Amniotic epithelial cell (primary cell): ENCODE measurements at places on chromosomes 2 and 18.
A peak's percentile ranks its signal among the peaks of the same experiment; 100 is the strongest.

- DNase-seq: no peak
Measured at GRCh38 chr2:145739681-145740080, 1219.8 kb upstream of the ZEB2 start.

DNA sequence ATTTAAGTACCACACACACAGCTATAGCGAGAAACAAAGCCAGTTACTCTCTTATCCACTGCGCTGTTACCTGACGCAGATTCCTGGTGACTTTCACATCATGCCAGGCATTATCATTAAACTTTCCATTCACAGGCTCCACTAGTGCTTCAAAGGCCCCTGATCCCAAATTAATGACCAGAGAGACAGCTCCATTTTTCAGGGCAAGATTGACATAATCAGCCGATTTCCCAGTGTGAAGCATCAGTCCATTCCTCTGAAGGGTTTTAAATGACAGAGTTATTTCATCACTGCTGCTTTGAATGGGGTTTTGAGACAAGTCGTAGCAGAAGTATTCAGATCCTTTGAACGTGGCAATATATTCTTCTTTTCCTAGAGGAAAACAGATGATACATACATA, 408.7 kb downstream of the NRXN1 start:
- no peak for DNase-seq

DNA sequence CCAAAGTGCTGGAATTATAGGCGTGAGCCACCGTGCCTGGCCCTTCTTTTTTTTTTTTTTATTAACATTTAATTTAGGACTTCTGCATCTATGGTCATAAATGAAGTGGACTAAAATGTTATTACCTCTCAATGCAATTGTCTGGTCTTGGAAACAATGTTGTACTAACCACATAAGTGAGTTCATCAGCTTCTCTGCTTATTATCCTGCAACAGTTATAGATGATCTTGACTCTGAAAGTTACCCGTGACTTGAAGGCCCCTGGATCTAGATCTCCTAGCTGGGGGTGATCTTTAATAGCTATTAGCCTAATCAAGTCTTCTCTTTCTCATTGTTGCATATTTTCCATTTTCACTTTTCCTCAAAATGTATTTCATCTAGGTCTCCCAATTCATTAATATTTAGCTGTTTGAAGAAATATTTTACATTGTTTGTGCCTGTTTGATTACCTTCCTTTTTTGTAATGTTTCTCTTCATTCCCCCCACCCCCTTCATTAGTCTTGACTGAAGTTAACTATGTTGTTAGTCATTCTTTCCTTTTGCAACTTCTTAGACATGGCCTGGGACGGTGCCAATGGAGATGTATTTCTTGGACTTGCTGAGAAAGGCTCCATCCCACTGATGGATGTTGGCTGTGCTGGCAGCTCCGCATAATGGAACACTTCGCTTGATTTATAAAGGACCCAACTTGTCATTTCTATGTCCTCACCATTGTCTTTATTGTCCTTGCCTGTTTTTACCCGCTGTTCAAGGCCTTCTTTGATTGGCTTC, 141.6 kb upstream of the RIOK3 start:
- peak; percentile 92 for DNase-seq

GRCh38 chr18:13606604-13607254, 119.6 kb downstream of the FAM210A start:
- DNase-seq: no peak

DNA sequence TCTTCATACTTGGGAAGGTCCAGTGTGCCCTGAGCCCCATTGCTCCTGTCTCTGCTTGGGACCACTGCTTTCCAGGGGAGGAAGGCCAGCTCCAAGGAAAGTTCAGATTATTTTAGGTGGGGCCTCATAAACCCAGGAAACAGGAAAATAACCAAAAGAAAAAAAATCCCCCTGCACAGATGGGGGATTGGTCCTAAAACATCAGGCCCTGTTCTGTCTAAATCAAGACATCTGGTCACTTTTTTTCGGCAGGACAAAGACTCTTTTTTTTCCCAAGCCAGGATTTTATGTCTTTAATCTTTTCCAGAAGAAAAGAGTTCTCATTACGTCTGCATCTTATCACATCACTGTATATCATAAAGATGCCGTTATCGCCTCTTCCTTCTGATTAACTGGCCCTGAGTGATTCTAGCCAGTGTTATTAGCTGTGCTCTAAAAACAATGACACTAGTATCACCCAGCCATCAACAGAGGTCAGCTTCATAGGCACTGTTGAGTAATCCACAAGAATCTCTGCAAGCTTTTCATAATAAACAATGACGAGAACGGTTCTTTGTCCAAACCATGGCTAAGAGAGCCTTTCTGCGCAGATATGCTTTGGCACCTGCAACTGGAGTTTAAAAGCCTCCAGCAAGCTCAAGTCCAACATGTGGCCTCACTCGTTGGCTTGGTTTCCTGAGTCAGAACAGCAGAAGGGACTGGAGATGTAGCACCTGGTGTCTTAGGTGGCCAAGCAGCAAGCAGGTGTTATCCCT, 138.2 kb downstream of the VAPA start:
- peak; percentile 90 for DNase-seq

DNA sequence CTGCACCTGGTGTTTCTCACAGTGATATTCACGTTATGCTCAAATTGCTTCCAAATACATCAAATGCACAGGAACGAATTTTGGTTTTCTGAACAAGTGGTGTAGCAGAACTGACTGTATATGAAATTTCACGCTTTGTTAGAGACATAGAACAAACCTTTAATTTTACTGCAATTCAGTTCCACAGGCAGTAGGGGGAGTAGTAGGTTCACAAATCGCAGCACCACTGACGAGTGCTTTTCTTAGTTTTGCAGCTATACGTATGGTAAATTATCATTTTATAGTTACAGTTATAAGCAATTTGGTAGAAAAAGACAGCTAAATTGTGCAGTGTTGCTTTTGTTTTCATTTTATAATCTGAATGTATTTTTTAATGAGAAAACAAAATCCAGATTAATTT, 113.3 kb downstream of the KIAA1328 start:
- DNase-seq: peak; percentile 41

GRCh38 chr2:221569425-221569845, 2.7 kb downstream of the EPHA4 start:
- DNase-seq: no peak

GRCh38 chr2:165794536-165794928, 485 bp upstream of the GALNT3 start:
- peak; percentile 33 for DNase-seq

DNA sequence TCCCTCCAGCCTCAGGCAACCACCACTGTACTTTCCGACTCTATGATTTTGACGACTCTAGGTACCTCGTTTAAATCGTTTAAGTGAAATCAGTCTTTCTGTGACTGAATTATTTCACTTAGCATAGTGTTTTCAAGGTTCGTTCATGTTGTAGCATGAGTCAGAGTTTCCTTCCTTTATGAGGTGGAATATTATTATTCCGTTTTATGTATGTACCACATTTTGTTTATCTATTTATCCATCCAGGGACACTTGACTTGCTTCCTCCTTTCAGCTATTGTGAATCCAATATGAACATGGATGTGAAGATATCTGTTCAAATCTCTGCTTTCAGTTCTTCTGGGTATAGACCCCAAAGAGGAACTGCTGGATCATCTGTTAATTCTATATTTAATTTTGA, 19.1 kb downstream of the IL1R2 start:
- DNase-seq: no peak

DNA sequence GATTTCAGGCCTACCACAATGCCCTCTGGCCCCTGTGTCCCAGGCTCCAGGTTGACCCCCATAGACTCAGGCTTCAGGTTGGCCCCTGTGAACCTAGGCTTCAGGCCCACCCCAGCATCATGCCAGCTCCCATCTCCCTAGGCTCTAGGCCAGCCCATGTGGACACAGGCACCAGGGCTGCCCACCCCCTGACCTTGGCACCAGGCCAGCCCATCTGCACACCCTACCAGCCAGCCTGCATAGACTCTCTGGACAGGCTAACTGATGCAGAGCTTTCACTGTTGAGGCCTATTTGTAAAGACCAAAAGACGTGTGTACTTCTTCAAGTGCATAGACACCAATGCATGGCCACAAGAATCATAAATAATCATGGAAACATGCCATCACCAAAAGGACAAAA, 83.9 kb downstream of the VAPA start:
- DNase-seq: no peak

DNA sequence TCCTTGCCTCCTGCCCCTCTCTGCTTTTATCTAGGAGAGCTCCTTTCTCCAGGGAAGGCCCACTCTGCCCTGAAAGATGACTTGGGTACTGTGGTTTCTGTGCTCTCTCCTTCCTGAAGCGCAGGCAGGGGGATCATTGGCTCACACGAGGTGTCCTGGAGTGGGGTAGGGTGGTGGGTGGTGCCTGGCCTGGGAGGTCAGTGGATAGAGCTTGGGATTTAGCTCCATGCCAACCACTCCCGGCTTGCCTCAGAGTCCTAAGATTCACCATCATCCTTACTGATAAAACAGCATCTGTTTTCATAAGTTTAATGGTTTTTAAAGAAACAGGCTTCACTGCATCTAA, 63.1 kb downstream of the CIB4 start:
- no peak for DNase-seq

DNA sequence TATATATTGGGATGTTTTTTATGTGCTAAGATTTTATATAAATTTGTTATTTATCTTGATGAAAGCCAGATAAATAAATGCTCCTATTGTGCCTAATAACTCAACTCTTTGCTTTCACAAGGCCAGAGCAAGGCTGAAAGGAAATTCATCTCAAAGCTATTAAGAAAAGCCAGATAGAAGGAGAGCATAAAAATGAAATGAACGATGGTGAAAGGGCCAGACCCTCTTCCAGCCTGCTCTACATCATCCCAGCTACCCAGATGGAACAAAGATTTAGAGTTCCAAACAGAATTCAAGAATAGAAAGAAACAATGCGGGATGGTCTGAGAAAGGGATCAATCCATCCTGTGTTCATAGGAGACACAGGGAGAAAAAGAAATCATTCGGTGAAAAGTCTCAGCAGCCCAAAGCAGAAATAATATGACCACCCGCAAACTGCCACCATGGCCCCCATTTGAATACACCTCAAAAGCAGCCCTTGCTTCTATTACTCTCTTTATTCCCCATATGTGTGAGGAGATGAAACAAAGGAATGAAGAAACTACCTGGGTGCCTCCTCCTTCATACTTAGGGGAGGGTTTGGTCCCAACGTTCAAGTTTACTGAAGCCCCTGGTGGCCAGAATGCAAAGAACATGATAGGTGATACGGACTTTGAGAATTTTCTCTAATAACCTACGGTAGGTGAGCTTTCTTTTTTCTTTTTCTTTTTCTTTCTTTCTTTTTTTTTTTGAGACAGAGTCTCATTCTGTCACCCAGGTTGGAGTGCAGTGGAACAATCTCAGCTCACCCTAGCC, 110.1 kb upstream of the FBXO11 start:
- no peak for DNase-seq

DNA sequence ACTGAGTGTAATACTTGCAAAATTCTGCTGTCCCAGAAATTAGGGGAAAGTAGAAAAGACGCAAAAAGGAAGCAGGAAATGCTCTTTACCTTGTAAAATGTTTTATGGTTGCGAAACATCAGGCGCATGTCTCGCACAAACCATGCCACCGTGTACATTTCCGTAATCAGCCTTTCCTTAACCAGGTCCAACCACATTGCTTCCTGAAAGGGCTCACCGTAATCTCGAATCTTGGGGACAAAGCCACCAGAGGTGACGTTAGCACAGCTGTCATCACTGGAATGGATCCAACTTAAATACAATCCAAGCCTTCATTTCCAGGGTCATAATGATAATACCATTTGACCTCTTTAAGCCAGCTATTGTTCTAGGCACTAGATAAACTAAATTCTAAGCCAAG, 49.3 kb downstream of the SP110 start:
- no peak for DNase-seq

DNA sequence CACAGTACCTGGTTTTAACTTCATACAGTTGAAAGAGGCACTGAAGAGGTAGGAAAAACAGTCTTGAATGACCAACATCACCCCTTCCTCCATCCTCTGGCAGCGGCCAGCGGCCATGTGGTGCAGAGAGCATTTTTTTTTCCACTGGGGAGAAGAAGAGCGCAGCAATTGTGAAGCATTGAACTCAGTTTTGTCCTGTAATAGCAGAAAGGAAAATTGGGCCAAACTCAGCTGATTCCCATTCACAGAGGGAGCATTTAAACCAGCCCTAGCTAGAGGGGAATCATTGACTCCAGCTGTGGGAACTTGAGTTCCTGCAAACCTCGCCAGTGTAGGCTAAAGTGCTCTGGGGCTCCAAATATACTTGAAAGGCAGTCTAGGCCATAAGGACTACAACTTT, 316.6 kb upstream of the CHST9 start:
- no peak for DNase-seq

DNA sequence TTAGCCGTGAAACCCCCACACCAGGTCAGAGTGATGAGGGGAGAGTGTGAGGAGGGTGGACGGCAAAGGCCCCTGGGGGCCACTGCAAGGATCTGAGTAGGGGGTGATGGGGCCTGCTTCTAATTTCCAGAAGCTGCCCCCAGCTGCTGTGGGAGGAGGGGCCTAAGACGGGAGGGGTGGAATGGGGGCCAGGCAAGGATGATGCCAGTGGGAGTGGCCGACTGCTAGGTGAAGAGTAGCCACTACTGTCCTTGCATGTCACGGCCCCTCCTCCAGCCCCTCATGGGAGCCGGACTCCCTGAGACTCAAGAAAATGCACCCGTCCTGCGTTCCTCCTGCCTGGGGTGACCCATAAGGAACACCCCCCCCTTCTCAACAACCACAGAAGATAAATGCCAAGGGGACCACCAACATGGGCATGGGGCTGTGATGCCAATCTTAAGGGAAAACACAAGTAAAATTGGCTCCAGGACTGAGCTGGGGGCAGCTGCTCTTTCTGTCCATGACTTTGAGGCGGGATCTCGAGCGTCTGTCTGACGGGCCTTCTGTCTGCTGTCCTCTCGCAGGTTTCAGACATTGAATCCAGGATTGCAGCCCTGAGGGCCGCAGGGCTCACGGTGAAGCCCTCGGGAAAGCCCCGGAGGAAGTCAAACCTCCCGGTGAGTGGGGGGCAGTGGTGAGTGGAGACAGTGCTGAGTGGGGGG, 24.2 kb upstream of the PRLH start:
- no peak for DNase-seq

DNA sequence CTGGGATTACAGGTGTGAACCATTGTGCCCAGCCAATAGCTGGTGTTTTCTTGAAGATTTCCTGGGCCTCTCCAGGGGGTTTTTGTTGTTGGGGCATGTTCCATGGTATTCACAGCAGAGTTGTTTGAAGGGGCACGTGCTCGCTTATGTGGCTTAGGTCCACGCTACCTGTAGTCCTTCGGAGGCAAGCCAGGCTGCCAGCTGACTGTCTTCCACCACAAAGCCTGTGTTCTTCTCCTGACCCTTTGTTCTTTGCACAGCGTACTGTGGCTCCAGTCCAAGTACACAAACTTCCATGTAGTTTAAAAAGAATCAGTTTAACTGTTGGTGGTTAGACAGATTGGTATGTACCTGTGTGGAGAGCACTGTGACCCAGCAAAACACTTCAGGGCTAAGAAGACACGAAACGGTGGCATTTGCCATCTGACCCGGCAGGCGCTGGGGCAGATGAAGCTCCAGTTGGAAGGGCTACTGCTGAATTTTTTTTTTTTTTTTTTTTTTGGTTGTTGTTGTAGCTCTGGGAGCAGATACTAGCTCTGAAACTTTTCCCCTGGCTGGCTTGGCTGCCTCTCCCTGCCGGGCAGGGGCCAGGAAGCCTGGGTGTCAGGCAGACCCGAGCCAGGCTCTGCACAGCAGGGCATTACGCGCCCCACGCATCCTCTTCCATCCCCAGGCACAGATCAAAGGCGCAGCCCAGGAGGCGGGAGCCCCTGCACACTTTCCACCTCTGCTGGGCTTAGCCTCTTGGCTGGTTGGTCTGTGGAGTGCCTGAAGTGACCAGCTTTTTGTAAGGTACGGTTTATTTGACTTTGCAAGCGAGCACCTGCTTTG, 5.7 kb downstream of the GREB1 start:
- peak; percentile 24 for DNase-seq
